GM12865 (cell line): ENCODE measurements at places on chromosomes 4 and X.

DNA sequence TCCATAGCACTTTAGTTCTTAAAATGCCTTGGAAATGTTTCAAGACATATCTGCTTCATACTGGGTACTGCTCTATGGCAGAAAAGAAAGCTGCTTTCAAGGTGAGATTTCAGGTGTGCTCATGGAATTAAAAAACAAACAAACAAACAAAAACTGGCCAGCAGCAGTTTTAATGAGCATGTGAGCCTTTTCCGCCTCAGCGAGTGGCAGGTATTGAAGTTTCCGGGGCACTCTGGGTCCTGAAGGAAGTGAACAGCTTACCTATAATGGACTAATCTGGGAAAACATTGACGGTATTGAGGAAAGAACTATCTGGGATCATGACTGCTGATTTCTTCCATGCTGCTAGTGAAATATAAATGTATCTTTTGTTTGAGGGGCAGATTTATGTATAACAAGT lies 194.6 kb downstream of the MAML3 start:
- DNase-seq = no peak

DNA sequence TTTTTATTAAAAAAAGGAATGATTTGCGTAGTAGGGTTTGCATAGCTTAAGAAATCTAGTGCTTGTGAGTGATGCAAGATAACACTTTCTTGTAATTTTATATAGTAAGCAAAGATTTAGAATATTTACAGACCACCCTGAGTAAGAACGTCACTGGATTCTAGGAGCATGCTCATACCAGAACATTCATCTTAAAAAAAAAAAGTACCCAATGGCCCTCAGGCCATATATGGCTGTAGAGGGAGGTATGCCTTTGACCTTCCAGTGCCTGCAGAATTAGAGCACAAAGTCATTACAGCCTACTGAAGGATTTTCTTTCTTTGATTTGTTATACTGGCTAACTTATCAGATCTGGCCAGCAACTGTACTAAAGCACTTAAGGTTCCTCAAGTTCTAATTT lies 236.3 kb upstream of the GYPA start:
- DNase-seq = no peak

DNA sequence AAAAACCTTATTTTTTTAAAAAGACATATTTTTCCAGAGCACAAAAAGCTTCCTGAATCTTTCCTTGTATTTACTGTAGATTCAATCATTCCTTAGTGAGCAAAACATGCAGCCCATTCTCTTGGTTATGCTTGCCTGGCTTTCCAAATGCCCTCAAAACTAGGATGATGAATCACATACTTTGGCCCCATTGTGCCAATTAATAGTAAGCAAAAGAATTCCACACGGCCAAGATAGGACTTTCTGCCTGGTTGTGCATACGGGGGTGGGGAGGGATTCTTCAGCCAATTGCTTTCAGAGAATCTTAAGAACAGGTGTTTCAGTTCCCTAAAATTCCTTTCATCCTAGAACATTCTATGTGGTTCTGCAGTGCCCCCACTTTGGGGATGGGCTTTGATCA lies 7.0 kb downstream of the RAI2 start:
- no peak for DNase-seq

- no peak for DNase-seq
Observed at GRCh38 chr4:182238355-182238931, 4.8 kb upstream of the TENM3 start.

GRCh38 chr4:2537011-2537830 lies 774 bp downstream of the FAM193A start:
- DNase-seq = peak; percentile 67

DNA sequence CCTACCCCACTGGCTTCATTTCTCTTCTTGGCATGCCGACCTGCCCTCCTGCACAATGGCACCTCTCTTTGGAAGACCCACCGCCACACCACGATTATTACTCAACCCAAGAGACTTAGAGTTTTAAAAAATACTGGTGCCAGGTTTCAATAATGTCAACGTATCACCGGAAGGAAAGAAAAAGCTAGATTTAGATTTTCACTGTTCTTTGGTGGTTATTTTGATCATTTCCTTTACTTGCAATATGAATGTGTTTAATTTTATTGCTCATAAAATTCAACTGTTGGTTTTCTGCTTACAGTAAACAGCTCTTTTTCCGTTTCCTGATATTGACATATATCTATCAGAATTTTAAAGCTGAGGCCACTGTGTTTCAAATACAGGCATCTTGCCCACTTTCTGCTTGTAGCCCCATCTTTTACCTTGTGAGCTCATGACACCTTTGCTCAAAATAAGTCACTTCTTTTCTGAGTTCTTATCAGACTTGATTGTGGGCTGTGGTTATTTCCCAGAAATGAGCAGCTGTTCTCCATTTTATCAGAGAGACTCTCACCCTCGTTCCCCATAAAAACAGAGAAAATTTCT lies 439.1 kb downstream of the INPP4B start:
- no peak for DNase-seq

GRCh38 chr4:141356963-141357335 lies 136.3 kb downstream of the ZNF330 start:
- DNase-seq = no peak

DNA sequence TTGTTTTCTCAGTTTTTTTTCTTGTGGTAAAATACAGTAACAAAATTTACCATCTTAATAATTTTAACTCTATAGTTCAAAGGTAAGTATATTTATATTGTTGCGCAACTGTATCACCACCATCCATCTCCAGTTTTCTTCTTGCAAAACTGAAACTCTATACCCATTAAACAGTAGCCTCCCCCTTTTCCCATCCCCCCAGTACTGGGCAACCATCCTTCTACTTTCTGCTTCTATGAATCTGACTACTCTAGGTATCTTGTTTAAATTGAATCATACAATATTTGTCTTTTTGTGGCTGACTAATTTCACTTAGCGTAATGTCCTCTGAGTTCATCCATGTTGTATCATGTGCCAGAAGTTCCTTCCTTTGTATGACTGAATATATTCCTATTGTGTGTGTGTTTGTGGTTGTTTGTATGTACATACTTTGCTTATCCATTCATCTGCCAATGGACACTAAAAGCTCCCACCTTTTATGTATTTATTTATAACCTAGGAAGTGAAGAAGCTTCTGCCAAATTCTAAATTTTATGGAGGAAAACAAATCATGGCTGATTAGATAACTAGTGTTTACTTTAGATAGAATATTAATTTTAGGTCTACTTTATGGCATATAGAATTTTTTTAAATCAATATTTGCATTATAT lies 10.0 kb downstream of the ABHD18 start:
- no peak for DNase-seq

GRCh38 chrX:95675794-95676193 lies 1008.8 kb upstream of the DIAPH2 start:
- no peak for DNase-seq

GRCh38 chrX:134641346-134641745 lies 16.9 kb downstream of the PLAC1 start:
- no peak for DNase-seq
